HuH-7 (cell line): ENCODE measurements at places on chromosomes 2 and 18.

DNA sequence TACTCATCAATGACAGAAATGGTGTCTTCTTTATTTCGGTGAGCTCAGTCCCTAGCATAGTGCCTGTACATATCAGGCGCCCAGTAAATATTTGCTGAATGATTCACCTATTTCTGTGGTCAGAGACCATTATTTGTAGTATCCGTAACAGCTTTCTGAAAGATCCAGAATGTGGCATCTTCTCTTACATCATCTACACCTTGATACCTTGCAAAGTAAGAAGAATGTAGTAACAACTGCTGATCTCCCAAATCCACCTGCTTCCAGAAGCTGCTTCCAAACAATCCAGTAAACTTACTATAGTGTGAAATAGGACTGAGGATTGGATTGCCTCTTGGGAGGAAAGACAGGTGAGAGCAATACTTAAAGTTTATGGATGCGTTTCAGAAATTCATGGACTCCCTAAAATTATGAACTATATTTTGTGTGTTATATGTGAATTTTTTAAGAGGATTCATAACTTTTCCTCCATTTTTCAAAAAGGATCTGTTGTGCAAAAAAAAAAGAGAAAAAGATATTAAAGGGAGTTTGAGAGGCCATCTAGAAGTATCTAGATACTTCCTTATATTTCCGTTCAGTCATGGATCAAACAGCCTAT is 945 bp upstream of the ASXL2 start:
- DNase-seq = no peak

GRCh38 chr2:214750529-214750928 is 59.0 kb downstream of the BARD1 start:
- DNase-seq = no peak

DNA sequence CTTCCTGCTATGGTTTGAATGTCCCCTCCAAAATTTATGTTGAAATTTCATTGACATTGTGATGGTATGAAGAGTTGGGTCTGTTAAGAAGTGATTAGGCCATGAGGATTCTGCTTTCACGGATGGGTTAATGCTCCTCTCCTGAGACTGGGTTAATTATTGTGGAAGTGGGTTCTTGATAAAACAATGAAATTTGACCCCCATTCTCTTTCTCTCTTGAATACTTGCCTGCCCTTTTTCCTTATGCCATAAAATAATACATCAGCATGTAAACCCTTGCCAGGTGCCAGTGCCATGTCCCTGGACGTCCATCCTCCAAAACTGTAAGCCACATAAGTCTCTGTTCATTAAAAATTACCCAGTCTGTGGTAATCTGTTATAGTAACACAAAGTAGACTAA is 352.8 kb downstream of the LRRTM4 start:
- DNase-seq = no peak

DNA sequence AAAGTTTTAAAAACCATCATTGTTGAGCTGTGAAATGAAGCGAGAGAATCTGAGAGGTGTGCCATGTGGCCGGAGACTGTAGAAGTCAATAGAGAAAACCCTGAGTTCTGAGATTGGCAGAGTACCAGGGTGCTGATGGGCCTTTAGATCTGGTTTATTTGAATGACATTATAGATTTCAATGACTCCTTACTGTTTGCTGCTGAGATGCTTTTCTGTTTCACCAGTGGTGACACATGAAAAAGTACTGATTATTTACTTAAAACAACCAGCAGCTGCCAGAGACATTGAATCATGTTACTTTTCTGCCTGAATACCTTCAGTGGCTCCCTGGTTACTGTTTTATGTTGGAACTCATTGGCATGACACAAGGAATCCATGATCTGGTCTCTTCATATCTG is 602.7 kb upstream of the ZNF804A start:
- no peak for DNase-seq

- DNase-seq = no peak
Observed at GRCh38 chr18:68439642-68440041, 275.3 kb downstream of the TMX3 start.

- DNase-seq = no peak
Observed at GRCh38 chr18:59423259-59423658, 64.2 kb upstream of the LMAN1 start.

- DNase-seq = no peak
Observed at GRCh38 chr2:64289251-64289650, 145.0 kb upstream of the PELI1 start.

GRCh38 chr2:18209934-18210639 is 331.6 kb downstream of the KCNS3 start:
- no peak for DNase-seq

- DNase-seq = no peak
Observed at GRCh38 chr2:160254189-160254762, 54.2 kb upstream of the ITGB6 start.

GRCh38 chr2:44547718-44548117 is 186.0 kb downstream of the CAMKMT start:
- DNase-seq = no peak

GRCh38 chr18:59748628-59749360 is 51.6 kb upstream of the CCBE1 start:
- no peak for DNase-seq

DNA sequence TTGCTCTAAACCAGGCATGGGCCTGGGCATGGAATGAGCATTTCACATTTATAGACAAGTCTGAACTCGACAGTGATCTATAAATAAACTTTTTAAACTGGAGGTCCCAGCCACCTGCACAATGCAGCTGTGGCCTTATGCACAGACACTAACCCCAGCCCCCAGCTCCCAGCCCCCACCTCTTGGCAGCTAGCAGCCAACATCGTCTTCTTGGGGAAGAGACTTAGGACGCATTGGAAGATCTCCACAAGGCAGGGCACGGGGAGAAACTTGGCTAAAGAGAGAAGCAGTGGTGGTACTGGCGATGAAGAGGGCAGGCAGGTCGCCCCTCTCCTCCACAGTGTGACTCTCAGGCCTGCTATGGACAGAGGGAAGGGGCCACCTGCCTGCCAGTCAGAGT is 213.2 kb downstream of the ANAPC1 start:
- no peak for DNase-seq

DNA sequence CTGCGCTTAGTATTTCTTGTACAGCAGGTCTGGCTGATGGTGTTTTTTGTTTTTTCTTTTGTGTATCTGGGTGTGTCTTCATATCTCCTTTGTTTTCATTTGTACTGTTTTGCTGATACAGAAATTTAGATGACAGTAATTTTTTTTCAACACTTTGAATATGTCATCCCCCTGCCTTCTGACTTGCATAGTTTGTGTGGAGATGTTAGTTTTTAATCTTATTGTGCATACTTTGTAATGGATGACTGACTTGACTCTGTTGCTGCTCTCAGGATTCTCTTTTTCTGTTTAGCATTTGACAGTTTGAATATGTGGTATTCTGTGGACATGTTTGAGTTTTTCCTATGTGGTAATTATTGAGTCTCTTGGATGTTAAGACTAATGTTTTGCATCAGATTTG is 161.3 kb downstream of the ZNF407 start:
- DNase-seq = no peak

- no peak for DNase-seq
Observed at GRCh38 chr2:64646007-64646880, 7.5 kb downstream of the SERTAD2 start.

GRCh38 chr2:219887870-219888269 is 260.4 kb downstream of the SLC4A3 start:
- DNase-seq = no peak

- no peak for DNase-seq
Observed at GRCh38 chr2:23350041-23350791, 34.8 kb upstream of the KLHL29 start.

GRCh38 chr2:229409751-229410181 is 138.7 kb upstream of the PID1 start:
- no peak for DNase-seq

GRCh38 chr2:33903215-33903614 is 304.1 kb upstream of the FAM98A start:
- DNase-seq = no peak

- peak; percentile 73 for DNase-seq
Observed at GRCh38 chr2:207767461-207768167, 2.1 kb downstream of the FZD5 start.

DNA sequence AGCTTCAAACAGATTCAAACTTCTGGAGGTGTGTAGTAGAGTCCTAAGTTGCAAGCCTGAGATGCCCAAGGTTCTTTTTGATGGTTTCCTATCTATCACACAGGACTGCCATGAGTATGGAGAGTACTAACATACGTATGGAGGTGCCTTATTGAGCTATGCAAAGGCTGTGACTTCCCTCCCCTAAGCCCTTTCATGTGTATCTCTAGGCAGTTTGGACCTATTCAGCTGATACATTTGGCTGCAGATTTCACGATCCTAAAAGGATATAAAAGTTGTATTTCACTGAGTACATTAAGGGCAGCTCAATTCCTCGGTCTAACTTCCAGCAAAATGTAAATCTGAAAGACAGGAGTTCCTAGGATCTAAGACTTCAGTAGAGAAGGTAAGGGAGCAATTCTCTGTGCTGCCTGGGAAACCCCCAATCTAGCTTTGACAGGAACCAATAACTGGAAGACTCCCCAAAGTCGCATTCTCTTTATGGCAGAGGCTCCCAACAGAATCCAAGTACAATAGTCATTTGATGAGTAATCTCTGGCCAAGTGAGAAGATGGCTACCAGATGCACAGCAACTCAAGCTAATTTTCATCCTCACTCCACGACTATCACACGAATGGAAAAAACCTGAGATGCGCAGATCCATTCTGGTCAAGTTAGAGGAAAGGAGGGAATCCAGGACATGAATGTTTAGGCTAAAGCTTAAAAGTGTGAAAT is 83.8 kb downstream of the ATL2 start:
- DNase-seq = no peak

DNA sequence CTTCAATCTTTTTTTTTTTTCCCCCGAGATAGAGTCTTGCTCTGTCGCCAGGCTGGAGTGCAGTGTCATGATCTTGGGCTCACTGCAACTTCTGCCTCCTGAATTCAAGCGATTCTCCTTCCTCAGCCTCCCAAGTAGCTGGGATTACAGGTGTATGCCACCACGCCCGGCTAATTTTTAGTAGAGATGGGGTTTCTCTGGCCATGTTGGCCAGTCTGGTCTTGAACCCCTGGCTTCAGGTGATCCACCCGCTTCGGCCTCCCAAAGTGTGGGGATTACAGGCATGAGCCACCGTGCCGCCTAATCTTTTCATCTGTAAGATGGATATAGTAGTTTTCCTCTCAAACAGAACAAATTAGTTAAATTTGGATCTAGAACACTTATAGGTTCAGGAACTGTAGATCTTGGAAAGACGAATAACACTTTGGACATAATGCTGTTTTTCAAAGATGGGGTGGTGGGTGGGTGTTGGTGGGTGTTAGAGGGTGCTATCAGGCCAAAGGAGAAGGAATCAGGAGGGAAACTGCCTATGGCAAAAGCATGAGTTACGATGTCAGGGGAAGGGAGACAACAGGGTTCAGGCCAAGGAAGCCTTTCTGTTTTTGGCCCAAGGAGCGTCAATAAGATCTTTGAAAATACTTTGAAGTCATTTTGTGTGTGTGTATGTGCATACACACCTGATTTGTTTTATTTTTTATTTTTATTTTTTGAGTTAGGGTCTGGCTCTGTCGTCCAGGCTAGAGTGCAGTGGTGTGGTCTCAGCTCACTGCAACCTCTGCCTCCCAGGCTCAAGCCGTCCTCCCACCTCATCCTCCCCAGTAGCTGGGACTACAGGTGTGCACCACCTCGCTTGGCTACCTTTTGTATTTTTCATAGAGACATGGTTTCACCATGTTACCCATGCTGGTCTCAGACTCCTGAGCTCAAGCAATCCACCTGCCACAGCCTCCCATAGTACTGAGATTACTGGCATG is 6.8 kb downstream of the RPL37A start:
- DNase-seq = no peak

GRCh38 chr18:48850822-48851598 is 99.8 kb downstream of the SMAD7 start:
- no peak for DNase-seq

- DNase-seq = no peak
Observed at GRCh38 chr18:22550861-22551260, 133.1 kb upstream of the CTAGE1 start.

DNA sequence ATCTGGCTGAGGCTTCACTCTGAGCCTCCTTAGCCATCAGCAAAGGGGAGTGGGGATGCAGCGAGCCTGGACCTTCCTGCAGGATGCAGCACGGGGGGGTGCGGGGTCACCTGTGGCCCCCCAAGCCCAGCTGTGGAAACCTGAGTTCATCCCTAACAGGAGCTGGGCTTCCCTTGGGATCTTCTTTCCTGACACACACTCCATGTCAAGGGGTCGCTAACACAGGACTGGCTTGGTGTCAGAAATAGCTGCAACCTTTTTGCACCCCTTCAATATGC is 174.7 kb downstream of the RTP5 start:
- no peak for DNase-seq

DNA sequence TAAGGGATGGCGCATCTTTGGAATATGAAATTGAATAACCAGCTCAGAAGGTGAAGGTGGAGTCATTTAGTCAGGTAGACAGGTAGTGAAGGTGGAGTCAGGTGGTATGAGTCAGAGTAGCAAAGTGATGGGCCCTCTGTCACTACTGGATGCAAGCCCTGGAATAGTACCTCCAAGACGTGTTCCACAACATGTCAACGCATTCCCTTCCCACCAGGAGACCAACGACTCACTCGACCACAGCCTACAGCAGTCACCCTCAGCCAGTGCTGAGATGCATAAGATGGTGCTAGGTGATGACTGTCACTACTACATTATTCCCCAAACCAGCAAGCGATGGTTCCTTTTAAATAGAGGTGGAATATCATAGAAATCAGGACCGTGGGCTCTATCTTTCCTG is 6.8 kb downstream of the CPLX4 start:
- no peak for DNase-seq

DNA sequence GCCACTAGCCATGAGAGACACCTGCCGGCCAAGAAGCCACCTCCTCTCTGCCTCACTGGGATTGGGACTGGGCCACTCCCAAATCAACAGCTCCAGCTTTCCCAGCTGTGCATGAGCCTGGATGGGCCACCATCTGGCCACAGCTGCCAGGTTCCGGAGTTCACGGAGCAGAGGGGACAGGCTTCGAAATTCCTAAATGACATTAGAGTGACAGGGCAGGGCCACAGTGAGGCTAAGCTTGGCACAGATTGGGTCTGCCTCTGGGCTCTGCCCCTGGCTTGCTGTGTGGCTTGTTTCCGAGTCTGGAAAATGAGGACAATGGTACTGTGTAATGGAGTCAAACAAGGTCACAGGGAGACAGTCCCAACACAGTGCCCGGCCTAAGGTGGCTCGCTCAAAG is 6.5 kb downstream of the DIPK1C start:
- no peak for DNase-seq
